ENCODE measurements at places on chromosomes 3 and 15.

- no peak for DNase-seq
Observed at GRCh38 chr3:116302087-116302747, 143.1 kb downstream of the LSAMP start.

GRCh38 chr15:71893691-71894090 is 83.3 kb downstream of the NR2E3 start:
- DNase-seq, result no peak

GRCh38 chr3:133506215-133506901 is 67.1 kb upstream of the CDV3 start:
- peak; percentile 57 for DNase-seq

- no peak for DNase-seq
Observed at GRCh38 chr3:124785973-124786372, 55.7 kb downstream of the UMPS start.

GRCh38 chr15:42137461-42138261 is 18.8 kb downstream of the PLA2G4F start:
- DNase-seq, result peak; percentile 75

DNA sequence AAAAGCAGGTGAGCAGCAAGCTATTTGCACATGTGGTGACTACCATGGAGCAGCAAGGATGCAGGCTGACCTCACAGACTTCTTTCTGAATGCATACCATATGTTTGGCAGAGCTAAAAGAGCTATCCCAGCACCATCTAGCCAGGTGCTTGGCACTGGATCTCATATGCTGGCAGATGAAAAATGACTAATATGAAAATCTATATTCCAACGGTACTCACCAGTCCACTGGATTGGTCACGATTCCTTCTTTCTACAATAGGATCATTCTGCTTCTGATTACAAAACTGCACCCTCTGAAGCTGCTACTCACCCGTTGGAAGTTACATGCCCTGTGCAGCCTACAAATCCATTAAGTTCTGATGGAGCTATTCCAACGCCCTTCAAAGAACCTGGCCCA is 714.3 kb upstream of the CFAP20DC start:
- DNase-seq, result no peak

DNA sequence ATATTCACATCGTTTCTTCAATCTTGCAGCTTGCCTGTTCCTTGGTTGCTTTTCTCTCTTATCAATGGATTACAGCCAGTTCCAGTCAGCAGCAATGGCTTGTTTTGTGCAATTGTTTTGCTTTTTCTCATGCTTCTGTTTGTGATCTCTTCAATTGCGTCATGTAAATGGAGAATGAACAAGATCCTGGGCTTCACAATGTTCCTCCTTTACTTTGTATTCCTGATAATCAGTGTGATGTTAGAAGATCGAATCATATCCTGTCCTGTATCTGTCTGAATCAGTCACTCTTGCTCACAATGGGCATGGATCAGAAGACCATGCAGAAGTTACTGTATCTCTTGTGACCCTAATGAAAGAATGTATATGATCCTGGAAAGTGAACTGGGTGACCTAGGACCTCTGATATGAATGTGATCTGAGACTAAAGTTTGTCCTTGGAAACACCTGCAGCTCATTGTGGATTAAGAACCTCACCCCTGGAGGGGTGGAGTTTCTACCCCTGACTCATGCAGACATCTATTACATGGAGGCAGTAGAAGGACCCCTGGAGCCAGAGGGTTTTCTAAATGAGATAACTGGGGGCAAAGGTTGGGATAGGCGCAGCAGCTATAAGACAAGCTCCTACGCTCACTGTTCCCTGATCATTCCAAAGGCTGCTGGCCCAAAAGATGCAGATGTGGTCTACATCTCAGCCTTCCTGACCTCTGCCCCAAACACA is 32.2 kb downstream of the SLC24A1 start:
- no peak for DNase-seq

DNA sequence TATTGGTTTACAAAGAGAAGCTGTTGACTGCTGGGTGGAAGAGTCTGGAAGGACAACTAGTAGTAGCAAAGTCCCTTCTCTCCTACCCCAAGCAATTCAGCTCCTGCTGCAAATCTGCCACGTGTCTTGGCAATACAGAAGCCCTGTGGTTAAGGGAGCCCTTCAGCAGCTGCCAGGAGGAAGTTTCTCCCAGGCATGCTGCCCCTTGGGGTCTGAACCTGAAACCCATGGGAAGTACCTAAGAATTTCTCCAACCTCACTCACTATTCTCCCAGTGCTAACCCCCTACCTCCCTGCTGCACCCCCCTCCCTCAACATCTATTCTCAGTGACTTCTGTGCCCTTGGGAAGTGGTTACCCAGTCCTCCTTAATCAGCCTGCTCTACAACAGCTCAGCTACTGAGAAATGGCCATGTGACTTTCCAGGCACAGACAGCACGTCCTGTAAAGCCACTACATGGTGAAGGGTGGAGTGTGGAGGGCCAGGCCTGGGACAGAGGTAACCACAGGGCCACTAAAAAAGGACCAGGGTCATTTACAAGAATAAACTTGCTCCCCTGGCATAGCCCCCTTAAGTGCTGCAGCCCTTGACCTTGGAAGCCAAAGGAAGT is 316.6 kb downstream of the NTRK3 start:
- DNase-seq, result no peak

DNA sequence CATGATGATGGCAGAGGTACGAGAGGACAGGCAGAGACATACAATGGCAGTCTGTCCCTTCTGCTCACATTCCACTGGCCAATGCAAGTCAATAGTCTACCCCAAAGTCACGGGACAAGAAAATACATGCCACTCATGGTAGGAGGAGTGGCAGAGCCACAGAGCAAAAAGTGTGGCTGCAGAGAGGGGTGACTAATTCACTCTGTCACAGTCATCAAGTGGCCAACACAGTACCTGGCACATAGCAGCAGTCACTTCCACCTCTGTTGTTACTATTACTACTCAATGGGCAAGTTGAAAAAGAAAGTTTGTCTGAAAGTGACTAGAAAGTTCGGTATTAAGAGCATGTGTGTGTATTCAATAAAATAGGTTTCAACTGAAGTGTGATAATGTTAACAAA is 91.4 kb downstream of the SMAD3 start:
- DNase-seq, result no peak

- no peak for DNase-seq
Observed at GRCh38 chr15:99253381-99254090, 2.3 kb downstream of the LRRC28 start.

DNA sequence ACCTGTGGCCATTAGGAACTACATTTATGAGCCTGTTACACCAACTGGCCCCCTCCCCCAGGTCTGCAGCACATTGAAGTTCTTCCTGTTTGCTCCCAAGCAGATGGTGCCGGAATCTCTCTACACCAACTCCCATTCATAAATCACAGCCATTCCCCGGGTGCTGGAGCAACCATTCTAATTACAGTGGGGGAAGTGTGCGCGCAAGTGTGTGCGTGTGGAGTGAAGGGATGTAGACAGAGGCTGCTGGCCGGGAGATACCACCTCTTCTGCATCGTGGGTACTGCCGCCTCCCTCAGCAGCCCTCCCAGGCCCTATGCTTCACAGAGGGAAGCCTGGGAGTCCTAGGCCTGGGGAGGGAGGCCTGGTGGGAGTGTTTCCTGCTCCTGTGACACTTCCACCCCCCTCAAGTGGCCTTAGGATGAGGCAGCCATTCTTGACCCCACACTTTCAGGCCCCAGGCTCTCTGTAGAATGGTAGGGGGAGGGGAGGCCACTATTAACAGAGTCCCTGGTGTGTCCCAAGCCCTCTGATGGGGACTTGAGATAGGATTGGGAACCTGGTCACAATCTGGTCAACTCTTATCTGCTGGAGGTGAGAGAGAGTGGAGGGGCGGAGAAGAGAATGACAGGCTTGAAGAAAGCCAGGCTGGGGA is 69.1 kb downstream of the MAGEF1 start:
- DNase-seq, result no peak

- no peak for DNase-seq
Observed at GRCh38 chr3:114378760-114379159, 84.9 kb downstream of the TIGIT start.

DNA sequence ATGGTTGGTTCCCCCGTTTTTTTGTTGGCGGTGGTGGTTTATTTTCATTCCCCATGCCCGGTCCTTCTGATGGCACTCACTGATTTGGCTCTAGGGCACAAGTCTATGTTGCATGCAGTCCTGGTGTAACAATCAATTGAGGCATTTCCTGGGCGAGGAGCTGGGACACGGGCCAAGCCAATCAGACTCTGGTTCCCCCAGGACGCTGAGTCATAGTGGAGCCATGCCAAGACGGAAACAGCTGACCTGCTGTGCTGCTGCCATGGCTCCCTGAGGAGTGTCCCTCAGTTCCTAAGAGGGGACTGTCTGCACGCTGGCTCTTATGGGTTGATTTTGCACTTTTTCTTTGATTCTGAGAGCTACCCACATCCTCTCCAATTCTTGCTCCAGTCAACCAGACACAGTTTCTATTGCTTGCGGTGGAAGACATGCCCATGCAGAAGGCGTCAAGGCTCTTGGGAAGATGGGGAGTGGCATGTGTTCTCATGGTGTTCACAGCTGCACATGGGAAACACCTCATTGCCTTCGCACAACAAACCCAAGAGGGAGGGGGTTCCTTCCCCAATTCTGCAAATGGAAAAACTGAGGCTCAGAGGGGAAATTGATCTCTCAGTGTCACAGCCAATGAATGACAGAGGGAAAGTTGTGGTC is 28.3 kb upstream of the ALDH1L1 start:
- peak; percentile 11 for DNase-seq

DNA sequence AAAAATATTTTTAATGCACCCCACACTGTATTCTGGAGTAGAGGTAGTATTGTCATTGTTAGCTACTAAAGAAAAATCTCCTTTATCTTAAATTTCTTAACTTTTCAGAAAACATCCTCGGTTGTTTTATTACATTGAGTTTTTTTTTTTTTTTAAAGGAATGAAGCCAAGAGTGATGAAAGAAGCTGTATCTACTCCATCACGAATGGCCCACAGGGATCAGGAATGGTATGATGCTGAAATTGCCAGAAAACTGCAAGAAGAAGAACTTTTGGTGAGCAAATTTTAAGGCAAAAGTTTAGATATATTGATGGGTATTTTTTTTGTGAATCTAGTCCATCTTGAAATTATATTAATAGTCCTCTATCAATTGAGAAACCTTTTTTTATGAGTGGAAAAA is 49.7 kb upstream of the UTS2B start:
- DNase-seq, result no peak

DNA sequence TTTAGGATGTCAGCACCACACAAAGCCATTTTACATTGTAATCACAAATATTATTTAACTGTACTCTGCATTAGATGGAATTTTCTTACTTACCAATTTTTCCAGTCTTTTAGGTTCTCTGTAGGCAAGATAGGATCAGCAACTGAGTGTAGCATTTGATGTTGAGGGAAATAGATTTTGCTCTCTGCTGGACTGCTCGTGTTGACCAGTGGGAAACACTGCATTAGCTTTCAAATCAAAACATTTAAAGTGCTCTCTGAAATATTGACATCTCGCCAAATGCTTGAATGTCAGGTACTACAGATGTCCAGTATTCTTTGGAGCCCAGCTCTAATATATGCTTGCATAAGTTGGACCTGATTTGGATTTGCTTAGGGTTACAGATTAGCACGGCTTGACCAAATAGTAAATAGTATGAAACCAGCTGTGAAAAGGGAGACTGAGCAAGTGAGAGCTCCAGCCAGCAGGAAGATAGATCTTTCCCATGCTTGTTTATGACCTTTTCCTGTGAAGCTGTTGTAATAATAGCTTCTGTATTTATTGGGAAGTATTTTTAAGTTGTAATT is 29.5 kb downstream of the P2RY14 start:
- no peak for DNase-seq

GRCh38 chr3:122893282-122893681 is 98.4 kb downstream of the SLC49A4 start:
- no peak for DNase-seq

DNA sequence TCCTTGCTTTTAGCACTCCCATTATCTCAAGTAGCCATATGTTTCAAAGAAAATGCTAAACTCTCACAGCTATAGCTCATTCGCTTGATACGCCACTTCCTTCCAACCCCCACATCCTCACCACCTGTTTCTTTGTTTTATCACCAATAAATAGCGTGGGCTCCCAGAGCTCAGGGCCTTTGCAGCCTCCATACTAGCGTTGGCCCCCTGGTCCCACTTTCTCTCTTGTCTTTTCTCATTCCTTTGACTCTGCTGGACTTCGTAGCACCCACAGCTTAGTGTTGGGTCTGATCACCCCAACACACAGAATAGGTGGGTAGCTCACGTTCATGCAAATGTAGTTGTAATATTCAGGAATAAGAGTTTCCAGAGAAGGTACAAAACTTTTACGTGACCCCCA is 4.1 kb upstream of the GPD1L start:
- DNase-seq, result no peak

- no peak for DNase-seq
Observed at GRCh38 chr3:173173652-173174051, 32.6 kb upstream of the SPATA16 start.

DNA sequence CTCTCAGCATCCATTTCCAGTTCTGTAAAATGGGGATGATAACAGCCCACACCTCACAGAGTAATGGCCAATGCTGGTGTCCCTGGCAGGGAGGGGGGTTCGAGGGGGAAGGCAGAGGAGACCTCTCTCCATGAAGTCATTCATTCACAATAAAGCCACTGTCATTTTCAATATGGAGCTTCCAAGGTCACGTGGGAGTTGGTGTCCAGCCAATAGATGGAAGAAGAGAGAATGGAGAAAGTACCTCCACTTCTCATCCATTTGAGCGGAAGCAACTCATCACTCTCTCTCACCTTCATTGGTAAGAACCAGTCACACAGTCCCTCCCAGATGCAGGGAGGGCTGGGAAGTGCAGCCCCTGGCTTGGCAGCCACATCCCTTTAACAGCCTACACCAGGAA is 14.9 kb upstream of the RBSN start:
- no peak for DNase-seq

- no peak for DNase-seq
Observed at GRCh38 chr15:75662823-75663519, 15.3 kb downstream of the SNX33 start.

DNA sequence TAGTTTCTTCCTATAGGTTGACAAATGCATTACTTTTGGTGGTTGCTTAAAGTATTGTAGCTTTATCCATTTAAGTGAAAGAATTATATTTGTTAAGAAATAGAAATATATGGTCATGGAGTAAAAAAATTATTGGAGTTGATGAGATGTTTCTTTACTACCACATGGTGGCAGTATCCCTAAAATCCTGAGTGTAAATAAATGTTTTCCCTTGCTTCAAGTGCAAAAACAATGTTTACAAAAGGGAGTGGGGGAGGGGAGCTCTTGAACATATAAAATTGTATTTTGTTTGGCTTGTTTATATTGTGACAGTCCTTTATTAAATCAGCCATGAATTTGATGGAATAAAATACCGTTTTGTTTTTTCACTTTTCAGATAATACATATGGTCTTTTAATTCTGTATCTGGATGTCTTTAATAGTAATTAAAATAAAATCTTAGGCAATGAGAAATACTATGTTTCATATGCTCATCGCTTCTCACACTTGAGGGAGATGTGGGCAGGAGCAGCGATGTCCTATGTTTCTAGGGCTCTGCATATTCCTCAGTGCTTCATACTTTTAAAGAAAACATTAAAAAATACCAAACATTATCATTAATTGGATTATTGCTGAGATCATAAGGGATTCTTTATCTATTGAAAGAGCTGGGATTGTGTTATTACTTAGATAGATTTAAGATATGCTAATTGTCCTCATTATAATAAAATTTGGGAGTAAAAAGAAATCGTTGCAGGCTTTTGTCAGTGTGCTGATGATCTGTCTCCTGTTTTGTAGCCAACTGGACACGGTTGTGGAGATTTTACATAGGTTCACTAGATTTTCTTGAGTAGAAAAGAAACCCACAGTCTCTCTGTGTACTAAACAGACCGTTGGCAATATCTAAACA is 349.7 kb downstream of the TUSC7 start:
- DNase-seq, result peak; percentile 40
